ENCODE measurements at places on chromosomes 12 and 14.
A peak's percentile ranks its signal among the peaks of the same experiment; 100 is the strongest.

DNA sequence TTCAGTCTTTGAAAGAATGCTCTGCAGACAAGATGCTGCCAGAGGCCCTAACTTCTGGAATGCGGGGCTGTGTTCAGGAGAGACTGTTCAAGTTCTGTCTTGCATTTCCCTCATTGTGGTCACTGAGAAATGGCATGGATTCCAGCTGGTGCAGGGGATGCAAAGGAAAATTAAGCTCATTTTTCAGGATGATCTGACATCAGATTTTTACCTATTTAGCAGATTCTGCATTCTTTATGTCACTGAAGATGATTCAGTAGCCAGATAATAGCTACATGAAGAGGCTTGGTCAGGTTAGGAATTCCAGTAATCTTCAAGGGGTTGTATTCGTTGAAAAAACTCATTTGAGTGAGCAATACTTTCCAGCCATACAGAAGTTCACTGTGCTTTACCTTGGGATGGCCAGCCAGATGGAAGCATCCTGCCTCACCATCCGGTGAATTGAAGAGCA lies 16.1 kb upstream of the MFAP5 start:
- no peak for DNase-seq

DNA sequence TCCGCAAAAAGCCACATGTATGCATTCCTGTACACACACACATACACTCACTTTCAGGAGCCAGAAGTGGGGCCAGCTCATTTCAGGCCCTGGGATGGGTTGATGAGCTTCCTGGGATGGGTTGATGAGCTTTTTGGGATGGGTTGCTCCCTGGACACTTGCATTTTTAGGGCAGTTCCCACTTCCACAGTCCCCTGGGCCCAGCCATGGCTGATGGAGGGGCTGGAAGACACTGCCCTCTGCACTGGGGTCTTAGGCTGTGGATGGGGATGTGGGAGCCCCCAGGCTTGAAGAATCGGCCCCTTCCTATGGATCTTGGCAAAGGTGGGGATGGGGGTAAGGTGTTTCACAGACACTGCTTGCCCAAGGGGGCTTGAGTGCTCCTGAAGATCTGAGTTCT lies 12.7 kb downstream of the ACVRL1 start:
- DNase-seq, result no peak

DNA sequence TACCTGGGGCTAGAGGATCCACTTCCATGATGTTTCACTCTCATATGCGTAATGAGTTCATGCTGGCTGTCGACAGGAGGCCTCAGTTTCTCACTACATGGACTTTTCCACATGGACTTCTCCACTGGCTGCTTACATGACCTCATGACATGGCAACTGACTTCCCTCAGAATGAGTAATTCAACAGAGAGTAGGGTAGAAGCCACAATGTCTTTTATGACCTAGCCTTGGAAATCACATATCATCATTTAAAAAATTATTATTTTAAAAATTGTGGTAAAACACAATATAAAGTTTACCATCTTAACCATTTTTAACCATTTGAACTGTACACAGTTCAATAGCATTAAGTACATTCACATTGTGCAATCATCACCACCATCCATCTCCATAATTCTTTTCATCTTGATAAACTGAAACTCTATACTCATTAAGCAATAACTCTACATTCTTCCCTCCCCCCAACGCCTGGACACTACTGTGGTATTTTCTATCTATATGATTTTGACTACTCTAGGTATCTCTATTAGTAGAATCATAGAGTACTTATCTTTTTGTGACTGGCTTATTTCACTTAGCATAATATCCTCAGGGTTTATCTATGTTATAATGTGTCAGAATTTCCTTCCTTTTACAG lies 144.5 kb downstream of the TGFB3 start:
- DNase-seq, result no peak

GRCh38 chr12:100279607-100280244 lies 12.7 kb downstream of the SCYL2 start:
- no peak for DNase-seq

DNA sequence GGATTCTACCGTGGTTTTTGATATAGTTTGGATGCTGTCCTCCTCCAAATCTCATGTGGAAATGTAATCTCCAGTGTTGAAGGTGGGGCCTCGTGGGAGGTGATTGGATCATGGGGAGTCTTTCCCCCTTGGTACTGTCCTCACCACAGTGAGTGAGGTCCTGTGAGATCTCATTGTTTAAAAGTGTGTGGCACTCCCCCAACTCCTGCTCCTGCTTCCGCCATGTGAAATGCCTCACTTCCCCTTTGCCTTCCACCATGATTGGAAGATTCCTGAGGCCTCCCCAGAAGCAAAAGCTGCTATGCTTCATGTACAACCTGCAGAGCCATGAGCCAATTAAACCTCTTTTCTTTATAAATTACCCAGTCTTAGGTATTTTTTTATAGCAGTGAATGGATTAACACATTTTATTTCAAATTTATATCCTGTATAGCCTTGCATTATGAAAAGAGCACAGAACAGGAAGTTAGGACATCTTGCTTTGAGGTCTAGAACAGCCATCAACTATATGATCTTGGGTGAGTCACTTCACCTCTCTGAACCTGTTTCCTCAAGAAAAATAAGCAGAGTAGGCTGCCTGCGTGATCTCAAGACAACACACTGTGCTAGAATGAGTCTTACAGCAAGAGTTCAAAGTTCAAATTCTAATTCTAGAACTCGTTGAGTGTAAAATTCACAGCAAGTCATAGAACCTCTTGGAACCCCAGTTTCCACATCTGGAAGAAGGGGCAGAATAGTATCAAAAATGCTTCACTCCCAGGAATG lies 160.9 kb upstream of the EEA1 start:
- no peak for DNase-seq

DNA sequence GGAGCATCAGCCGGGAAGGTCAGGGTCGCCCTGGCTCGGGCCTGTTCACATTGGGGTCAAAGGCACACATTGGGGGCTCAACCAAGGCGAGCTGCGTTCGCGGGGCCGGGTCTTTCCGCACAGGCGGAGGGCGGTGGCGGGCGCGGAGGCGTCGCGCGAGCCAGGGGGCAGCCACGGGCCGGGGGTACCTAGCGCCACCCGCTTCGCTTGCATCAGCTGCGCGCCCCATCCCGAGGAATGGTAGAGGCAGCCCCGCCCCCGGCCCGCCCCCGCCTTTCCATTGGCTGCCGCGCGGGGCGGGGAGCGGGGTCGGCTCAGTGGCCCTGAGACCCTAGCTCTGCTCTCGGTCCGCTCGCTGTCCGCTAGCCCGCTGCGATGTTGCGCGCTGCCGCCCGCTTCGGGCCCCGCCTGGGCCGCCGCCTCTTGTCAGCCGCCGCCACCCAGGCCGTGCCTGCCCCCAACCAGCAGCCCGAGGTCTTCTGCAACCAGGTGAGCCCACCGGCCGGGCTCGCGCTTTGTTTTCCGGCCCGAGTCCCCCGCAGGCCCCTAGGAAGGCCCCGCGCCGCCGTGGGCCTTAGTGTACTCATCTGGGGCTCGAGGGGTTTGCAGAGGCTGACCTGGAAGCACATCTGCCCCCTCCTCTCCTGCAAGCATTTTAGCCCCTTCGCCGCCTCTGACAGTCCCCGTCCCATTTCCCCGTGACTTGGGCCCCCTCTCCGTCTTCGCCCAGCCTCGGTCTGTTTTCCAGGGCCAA lies at the start of gene ALDH2:
Gene ALDH2, plus strand, starts transcription at position 326 of the 754 bp plus-strand sequence. Its CDS starts 50 bp downstream, at position 376.
- peak; percentile 94 for DNase-seq

DNA sequence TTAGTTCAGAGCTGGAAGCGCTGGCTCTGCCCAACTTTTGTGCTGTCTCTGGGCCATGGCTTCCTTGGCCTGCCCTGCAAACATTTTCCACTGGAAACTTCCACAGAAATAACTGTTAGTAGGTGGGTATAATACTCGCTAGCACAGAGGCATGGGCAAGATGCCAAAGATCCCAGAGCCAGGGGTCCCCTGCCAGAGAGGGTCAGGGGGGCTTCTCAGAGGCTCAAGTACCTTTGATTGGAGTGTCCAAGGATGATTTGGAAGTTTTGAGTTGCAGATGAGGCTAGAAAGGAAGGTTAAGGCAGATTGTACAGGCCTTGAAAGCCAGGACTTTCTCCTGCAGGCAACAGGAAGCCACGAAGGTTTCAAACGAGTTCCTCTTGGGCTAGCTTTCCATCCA lies 187.6 kb downstream of the DICER1 start:
- no peak for DNase-seq

DNA sequence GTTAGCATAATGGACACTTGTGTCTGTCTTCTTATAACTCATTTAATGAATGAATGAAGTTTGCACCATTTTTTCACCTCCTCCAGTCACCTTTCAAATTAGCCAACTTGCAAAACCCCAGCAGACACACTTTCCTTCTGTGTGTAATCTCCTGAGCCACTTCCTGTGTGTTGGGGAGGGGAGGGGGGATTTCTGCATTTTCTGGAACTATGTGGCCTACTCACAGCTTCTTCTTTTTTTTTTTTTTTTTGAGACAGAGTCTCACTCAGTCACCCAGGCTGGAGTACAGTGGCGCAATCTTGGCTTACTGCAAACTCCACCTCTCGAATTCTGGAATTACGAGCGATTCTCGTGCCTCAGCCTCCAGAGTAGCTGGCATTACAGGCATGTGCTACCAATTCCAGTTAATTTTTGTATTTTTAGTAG lies 4.1 kb upstream of the SERPINA1 start:
- DNase-seq, result peak; percentile 31

DNA sequence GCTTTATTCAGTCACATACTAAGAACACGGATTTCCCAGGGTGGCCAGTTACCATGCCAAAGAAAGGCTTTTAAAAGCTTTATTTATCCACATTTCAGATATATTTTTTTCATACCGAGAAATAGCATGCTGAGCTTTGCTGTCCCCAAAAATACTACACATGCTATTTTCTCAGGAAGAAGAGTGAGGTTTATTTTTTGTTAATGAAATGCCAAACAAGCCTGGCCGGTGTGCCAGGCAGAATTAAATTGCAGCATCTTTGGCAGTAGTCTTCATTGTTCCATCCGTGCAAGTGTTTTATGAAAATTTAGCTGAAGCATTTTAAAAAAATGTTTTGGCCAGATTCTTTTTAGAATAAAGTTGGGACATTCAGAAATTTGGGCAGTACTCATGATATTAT lies 18.8 kb downstream of the RMST start:
- no peak for DNase-seq

GRCh38 chr12:128606051-128606450 lies 217.7 kb downstream of the SLC15A4 start:
- no peak for DNase-seq

GRCh38 chr14:69395929-69396328 lies 2.2 kb downstream of the ERH start:
- DNase-seq, result no peak

GRCh38 chr14:58787592-58787991 lies 149.8 kb downstream of the DACT1 start:
- DNase-seq, result no peak

GRCh38 chr12:65965358-65965757 lies 141.1 kb downstream of the HMGA2 start:
- no peak for DNase-seq

- no peak for DNase-seq
Observed at GRCh38 chr12:4025181-4026019, 152.2 kb upstream of the PARP11 start.

- DNase-seq, result no peak
Observed at GRCh38 chr12:125271892-125272291, 206.7 kb downstream of the AACS start.

DNA sequence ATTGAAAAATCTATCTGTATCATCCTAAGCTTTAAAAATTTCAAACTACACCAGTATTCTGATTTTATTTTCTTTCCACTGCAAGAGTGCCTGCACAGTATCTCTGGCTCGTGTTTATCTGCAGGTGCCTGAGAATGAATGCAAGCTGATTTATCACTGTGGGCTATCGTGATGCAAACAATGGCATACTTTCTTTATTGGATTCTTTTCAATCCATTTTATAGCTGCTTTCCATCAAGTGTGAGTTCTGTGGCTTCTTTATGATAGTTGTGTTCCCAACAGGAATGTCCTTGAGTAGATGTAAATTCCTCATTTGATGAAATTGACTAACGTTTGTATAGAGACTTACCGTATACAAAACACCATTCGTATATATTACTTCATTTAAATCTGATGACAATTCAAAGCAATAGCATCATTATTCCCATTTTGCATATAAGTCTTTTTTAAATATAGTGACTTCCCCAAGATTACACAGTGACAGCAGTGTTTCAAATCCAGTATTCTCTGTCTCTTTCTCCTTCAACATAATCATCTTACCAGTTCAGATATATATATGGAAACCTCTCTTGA lies 160.3 kb upstream of the ABCD2 start:
- no peak for DNase-seq

DNA sequence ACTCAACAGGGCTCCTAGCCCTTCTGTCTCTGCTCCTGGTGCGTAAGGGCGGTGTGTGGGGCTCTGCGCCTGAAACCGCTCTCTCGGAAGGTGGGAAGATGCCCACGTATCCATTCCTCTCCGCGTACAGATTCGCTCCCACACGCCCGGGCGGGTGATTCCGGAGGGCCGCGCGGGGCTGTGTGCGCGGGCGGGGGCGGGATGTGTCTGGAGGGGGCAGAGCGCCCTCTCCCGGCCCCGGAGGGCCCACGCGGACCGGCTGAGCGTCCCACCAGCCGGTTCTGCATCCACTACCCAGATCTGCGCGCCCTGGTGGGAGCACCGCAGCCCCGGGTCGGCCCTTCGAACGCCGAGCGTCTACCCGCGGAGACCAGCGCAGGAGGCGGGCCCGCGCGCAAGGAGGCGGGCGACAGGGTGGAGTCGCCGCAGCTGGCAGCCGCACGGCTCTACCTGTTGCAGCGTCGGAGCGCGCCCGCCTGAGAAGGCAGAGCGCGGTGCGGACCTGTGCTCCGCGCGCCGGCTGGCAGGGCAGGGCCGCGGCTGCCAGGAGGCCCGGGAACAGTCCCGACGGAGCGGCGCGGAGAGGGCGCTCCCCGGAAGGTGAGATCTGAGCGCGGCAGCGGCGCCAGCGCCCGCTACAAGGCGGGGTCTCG lies 1.4 kb upstream of the KCNK13 start:
- no peak for DNase-seq

- DNase-seq, result no peak
Observed at GRCh38 chr14:104925214-104925854, 655 bp downstream of the PLD4 start.

GRCh38 chr12:13562915-13563742 lies 366.6 kb downstream of the EMP1 start:
- no peak for DNase-seq

- DNase-seq, result no peak
Observed at GRCh38 chr14:84040101-84040500, 1489.8 kb upstream of the FLRT2 start.

DNA sequence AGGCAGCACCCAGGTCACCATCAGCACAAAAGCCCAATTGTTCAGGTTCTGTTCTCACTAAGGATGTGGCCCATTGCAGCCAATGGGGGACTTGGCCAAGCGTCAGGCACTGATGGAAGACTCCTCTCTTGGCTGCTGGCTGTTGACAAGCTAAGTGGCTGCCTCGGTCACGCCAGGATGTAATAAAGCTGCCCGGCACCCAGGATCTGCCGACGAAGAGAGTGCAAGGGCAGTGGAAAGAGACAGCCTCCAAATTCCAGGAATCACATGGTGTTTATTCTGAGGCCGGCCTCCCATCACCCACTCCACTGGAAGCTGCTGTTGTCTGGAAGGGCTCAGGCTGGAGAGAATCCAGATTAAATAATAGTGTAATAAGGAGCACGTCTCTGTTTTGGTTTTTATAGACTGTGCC lies 451.8 kb upstream of the TBX3 start:
- DNase-seq, result peak; percentile 19

All from lower leg skin (tissue), 4 donors.